ENCODE measurements at places on chromosomes 12 and 14.

DNA sequence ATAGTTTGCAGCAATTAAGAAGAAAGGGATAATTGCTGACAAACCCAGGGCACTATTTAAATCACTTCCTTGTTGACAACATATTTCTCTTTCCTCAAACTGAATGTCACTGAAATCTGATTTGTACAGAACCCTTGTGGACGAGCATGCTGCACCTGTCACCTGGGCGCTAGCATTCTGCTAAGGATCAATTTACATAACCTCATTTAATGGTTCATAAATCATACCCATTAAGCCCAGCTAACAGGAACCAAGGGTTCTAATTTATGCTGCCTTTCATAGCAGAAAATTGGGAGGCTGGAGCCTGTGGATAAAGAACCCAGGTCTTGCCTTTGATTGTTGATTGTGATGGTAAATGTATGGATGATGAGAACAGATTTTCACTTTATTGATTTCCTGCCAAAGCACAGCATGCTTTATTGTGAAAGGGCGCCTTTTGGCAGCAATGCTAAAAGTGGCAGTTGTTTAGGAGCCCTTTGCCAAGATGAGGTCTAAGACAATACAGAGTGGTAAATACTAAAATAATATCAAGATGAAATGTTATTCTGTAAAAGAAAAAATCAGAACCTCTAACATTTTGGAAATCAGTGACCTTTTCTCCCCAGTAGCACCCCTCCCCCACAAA lies 95.4 kb downstream of the NKX2-1 start:
- no peak for DNase-seq

DNA sequence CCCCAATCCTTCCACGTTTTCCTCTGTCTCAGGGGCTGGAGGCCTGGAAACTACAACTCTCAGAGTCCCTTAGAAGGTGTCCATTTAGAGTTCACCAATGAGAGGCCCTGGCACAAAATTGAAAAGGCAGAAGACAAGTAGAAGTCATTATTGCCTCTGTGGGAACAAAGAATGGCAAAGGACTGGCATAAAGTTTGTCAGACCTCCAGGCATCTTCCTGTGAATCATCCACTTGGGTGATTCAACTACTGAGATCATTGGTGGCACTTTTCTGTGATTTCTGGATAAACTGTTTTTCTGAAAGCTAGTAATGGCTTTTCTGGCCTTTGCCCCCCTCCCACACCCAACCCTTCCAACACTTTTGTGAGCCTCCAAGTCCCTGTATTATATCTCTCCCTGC lies 42.6 kb upstream of the C12orf42 start:
- DNase-seq = no peak

DNA sequence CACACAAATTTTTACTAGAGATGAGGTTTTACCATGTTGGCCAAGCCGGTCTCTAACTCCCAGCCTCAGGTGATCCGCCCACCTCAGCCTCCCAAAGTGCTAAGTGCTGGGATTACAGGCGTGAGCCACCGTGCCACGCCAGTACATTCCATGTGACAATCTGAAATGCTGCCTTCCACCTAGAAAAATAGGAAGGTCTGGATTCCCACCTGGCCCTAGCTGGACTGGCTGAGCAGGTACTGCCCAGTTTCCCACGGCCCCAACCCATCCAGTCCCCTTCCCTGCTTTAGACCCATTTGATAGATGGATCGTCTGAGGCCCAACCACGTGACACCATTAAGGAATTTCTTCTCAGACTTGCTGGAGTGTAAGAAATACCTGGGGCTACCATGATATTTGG lies 55.4 kb downstream of the KDM2B start:
- no peak for DNase-seq

DNA sequence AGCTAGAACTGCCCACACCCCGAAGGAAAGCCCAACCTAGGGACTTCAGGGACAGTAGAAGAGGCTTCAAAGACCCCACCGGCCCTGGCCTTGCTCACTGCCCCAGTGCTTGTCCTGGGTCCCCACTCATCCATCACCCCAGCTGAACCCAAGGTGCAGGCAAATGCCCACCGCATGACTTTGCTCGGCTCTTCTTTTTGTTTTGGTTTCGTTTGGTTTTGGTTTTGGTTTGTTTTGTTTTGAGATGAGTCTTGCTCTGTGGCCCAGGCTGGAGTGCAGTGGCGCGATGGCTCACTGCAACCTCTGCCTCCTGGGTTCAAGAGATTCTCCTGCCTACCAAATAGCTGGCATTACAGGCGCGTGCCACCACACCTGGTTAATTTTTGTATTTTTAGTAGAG lies 9.0 kb downstream of the CCDC85C start:
- DNase-seq = peak; percentile 11

GRCh38 chr12:32253154-32253790 lies 146.1 kb upstream of the FGD4 start:
- DNase-seq = no peak

DNA sequence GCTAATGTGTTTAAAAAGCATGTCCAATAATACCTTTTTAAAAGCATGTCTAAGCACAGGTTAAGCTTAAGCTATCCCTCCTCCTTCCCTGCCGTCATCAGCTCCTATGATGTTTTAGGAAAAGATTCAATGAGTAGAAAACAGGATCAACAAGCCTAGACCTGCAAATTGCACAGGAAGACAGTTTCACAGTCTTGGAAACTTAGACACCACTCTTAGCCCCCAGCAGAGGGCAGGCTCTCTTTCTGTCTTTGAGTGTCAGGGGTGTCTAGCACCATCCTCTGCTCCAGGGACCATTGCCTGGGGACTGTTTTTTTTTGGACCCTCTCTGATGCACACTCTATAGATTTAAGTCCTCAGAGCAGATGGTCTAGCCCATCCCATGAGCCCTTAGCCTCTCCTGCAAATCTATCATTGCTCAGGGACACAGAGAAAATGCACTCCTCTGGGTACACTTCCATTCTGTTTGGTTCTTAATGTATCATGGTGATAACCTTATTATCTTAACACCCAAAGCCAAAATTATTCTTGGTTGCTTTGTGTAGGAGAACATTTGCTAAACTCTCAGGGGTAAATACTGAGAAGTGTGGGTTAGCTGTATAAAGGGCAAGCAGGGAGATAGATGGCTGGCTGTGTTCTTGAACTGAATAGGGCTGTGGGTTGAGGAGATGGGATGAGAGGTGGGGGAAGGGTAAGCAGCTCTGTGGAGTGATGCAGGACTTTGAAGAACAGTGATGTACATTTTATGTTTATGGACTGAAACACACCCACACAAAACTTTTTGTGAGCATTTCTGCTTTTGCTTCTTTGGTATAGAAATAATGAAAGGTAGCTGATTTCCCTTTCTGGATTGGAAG lies 259.9 kb upstream of the DDHD1 start:
- no peak for DNase-seq

GRCh38 chr12:105256921-105257320 lies 20.9 kb upstream of the APPL2 start:
- no peak for DNase-seq

DNA sequence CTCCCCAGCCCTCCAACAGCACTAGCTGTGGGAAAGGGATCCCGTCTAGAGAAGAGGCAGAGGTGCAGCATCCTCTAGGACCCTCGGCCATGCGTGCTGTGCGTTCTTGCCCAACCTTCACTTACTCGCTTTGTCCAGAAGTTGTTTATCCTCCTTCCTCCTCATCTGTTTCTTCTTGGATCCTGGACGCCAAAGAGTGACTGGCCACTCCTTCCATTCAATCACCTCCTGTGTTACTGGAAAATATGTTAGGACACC lies 140.5 kb downstream of the ZFP36L1 start:
- no peak for DNase-seq

DNA sequence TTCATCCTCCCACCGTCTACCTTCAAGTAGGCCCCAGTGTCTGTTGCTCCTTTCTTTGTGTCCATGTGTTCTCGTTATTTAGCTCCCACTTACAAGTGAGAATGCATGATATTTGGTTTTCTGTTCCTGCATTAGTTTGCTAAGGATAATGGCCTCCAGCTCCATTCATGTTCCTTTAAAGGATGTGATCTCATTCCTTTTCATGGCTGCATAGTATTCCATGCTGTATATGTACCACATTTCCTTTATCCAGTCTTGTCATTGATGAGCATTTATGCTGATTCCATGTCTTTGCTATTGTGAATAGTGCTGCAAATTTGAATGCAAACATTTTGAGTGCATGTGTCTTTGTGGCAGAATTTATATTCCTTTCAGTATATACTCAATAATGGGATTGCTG lies 259.6 kb upstream of the PELI2 start:
- DNase-seq = no peak

DNA sequence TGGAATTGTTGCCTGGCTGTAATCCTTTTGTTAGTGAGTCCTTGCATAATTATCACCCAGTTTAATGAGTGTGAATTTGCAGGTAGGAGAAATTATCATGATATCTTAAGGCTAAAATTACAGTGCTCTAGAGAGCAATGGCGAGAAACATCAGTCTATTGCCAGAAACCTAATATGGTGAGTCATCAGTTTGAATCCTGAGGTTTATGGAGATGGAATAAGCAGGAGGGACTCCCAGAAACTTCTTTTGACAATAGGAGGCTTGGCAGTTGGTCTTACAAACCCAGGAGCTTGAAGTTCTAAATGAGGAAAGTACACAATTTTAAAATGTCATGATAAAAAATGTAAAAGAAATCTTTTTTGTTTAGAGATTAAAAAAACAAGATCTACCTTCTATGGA lies 31.5 kb upstream of the CRADD start:
- DNase-seq = no peak

DNA sequence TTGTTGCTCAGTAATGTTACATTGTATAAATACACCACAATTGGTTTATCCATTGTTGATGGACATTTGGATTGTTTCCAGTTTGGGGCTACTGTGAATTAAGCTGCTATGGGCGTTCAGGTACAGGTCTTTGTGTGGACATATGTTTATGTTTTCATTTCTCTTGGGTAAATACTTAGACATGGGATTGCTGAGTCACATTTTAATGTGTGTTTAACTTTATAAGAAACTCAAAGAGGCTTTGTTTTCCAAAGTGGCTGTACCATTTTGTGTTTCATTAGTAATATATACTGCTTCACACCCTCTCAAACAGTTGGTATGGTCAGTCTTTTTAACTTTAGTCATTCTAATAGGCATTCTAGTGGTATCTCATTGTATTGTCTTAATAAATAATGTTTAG lies 225.0 kb downstream of the SPTSSA start:
- no peak for DNase-seq

DNA sequence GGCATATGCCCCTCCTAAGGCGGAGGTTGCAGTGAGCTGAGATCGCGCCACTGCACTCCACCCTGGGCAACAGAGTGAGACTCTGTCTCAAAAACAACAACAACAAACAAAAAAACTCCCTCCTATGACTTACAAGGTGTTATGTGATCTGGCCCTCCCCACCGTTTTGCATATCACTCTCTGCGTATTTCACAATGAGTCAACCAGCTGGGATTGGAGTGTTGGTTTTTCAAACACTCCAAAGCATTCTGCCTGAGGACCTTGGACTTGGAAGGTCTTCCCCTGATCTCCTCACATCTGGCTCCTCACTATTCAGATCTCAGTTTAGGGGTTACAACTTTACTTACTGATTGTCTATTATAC lies 14.0 kb downstream of the MANSC1 start:
- DNase-seq = no peak

- no peak for DNase-seq
Measured at GRCh38 chr12:67633708-67634107, 14.8 kb upstream of the DYRK2 start.

GRCh38 chr12:1473418-1473817 lies 121.0 kb downstream of the FBXL14 start:
- no peak for DNase-seq

GRCh38 chr12:106771425-106771824 lies 3.1 kb upstream of the RIC8B start:
- no peak for DNase-seq

- no peak for DNase-seq
Measured at GRCh38 chr12:55666508-55666907, 29.8 kb downstream of the OR10P1 start.

DNA sequence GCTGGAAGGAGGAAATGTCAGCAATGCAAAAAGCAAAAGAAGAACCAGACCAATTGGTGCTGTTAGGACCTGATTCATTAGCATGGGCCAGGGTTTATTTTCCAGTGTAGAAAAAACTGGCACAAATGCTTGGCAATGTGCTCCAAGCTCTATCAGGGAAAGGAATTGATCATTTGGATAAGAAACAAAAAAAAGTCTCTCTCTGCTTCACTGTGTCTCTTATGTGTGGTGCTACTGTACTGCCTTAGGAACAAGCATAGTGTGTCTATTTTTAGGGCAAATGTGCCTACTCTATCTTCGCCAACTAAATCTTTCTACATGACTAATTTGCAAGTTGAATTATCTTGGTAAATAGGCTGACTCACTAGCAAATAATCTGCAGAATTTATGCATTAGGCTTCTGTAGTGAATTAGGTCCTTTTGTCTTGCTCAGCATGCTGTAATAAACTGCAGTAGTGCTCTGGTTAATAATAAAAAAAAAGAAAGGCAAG lies 236.7 kb downstream of the MDGA2 start:
- no peak for DNase-seq

DNA sequence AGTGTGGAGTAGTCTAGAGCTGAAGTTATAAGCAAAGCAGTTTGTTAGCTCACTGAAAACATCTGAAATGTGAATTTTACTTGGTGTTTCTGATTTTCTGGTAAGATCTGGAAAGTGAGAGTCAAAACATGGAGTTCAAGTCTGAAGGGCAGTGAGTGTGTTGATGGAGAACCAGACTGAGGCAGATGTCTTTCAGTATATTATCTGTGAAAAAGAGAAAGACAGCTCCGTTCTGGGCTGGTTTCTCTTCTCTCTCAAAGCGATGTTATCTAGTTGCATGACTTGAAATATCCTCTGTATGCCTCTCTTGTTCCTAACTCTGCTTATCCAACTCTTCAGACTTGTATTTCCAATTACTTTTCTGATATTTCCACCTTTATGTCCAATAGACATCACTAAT lies 381.9 kb upstream of the RGS6 start:
- DNase-seq = no peak

DNA sequence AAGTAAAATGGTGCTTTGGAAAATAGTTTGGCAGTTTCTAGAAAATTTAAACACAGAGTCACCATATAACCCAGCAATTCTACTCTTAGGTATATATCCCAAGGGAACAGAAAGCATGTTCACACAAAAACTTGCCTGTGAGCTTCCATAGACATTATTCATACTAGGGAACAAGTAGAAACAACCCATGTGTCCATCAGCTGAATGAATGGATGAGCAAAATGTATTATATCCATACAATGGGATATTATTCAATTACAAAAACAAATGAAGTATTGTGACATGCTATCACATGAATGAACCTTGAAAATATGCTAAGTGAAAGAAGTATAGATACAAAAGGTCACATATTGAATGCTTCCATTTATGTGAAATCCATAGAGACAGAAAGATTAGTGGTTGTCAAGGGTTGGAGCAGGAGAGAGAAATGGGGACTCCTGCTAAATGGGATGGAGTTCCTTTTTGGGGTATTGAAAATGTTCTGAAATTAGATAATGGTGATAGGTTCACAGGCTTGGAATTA lies 7.9 kb downstream of the SLC10A1 start:
- no peak for DNase-seq

DNA sequence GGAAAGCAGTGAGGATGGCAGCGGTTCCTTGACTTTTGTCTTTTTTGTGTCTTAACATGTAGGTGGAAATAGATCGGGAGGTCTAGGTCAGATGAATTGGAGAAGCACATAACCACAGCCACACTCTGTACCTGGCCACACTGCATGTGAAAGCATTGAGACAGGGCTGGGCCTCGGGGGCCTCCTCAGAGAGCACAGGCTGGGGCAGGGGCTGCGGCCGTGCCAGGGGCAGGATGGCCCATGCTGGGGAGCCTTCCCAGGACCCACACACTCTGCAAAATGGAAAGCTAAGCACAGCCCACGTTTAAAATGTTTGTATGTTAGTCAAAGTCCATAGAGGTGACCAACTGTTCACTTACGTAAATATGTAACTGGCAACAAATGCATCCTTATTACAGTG lies 76.7 kb downstream of the PIWIL1 start:
- DNase-seq = no peak

- no peak for DNase-seq
Measured at GRCh38 chr14:92519246-92520101, 5.9 kb downstream of the RIN3 start.
